Tibial nerve (tissue), 4 donors: ENCODE measurements at places on chromosomes 6 and 20. TPM values are rescaled to one million over a fixed set of nuclear protein-coding genes. Genes with fewer than 3 reads are reported as not detected.
A peak's percentile ranks its signal among the peaks of the same experiment; 100 is the strongest.

DNA sequence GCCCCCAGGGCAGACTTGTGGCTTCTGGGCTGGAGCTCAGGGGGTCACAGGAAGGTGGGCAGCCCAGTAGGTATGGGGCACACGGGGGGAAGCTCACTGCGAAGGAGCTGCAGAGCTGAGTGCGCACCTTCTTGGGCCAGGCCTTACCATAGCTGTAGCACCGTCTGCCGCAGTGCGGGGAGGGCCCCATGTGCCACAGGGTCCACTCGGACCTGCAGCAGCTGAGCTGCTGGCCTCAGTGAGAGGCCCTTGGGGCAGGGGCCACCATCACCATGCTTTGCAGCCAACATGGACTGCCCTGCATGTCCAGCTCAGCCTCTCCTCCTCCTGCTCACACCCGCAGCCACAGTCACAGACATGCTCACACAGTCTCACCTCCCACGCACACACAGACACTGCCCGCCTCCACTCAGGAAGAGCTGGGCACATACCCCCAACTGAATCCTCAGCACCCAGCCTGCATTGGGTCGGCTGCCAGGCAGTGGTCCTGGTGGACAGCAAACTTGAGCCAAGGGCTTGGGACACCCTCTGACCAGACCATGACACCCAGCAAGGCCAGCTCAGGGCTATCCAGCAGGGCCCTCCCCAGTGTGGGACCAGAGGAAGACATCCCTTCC lies 35.3 kb downstream of the YTHDF1 start:
- DNase-seq: no peak

- peak; percentile 78 for DNase-seq
Observed at GRCh38 chr6:113856625-113857555, at the start of gene MARCKS. TSS of gene MARCKS (plus strand) at chr6:113857345. CDS start at chr6:113857746, 401 bp downstream.

GRCh38 chr6:168033791-168034190 lies 36.3 kb downstream of the KIF25 start:
- DNase-seq: no peak

GRCh38 chr20:30175681-30176080 lies 1081.8 kb upstream of the DEFB115 start:
- DNase-seq: no peak

DNA sequence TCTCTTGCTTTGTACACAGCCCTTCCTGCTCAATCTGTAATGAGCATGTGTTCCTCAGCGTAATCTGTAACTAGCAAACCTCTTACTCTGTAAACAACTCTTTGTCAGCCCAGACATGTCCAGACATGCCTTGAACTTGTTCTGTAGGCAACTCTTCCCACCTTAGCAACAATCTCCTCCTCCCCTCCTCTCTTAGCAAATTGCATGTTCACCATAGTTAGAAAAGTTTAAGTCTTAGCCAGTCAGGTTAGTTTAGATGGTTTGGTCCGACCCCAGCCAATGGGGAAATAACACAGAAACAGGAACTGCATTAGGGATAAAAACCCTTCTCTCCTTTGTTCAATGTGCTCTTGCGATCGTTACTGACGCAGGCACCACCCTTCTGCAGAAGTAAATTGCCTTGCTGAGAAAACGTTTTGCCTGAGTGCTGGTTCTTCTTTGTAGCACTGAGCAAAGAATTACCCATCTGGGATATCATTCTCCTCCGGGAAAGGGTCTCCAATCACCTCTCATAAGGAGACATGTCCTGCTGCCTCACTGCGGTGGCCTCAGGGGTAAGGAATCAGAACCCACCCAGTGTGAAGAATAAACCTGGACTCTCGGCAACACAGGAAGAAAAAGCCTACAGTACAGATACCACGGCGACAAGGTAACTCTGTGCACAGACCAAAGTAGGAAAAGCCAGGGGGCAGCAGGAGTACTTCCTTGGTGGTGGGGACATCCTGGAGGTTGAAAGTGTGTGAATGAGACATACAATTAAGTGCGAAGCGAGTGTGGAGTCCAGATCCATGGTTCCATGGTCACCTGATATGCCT lies 26.2 kb downstream of the PLN start:
- DNase-seq: no peak

DNA sequence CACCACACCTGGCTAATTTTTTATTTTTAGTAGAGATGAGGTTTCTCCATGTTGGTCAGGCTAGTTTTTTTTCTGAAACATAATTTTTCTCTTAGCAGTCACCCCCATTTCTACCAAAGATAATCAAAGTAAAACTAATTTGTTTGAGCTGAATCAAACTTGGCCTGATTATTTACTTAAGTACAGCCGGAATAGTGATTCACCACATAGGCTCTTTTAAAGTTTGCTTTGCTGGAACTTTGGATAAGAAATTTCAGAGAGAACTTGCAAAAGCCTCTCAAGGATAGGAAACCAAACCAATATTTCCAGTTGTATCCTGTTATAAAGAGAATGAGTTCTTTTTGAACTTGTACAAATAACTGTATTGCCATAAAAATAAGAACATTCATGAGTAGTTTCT lies 105.0 kb upstream of the SYNCRIP start:
- no peak for DNase-seq

DNA sequence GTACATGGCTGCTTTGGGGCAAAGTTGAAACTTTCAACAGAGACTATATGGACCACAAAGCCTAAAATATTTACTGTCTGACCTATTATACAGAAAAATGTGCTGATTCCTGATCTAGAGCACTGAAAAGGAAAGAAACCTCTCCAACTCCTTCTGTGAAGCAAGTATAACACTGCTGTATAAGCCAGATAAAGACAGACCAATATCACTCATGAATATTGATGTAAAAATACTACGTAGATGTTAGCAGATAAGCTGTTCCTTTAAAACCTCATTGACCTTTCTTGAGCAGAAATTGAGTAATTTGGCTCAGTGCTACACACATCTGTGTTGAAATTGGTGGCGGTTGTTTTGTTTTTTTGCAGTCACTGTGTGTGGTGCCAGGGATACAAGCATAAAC lies 69.9 kb upstream of the HDAC2 start:
- DNase-seq: no peak

The ADGRF5 gene
- total RNA-seq: 17.4 TPM

The MAP1LC3A gene
- 139 TPM for total RNA-seq

The TXLNB gene
- total RNA-seq: 0.22 TPM

The MAP7 gene
- 1.4 TPM for total RNA-seq

The GCM1 gene
- total RNA-seq: not detected

The THBD gene
- 58.8 TPM for total RNA-seq

The CLPSL1 gene
- not detected for total RNA-seq

The RAB44 gene
- 1.0 TPM for total RNA-seq
